ENCODE measurements at places on chromosomes 2 and 18.

- no peak for DNase-seq
Observed at GRCh38 chr18:36083729-36084128, 16.4 kb upstream of the RPRD1A start.

- DNase-seq: no peak
Observed at GRCh38 chr2:85501248-85501647, 37.7 kb upstream of the MAT2A start.

GRCh38 chr2:15446961-15447360 is 114.2 kb downstream of the NBAS start:
- DNase-seq: no peak

DNA sequence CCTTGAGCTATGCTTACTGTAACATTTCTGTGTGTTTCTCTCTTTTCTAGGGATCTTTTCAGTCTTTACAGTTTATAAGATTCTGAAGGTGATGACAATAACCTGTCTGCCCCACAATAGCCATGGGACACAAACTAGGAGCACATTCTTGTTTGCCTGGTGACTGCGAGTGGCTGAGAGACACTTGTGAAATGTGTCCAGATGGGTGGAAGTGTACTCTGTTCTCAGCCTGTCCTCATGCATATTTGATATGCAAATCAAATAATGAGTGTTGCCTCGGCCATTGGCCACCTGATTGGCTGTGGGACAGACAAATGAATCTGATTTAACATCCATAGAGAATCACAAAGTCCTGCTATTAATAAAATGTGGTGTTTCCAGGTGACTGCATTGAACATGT is 246.2 kb downstream of the HNMT start:
- DNase-seq: no peak

DNA sequence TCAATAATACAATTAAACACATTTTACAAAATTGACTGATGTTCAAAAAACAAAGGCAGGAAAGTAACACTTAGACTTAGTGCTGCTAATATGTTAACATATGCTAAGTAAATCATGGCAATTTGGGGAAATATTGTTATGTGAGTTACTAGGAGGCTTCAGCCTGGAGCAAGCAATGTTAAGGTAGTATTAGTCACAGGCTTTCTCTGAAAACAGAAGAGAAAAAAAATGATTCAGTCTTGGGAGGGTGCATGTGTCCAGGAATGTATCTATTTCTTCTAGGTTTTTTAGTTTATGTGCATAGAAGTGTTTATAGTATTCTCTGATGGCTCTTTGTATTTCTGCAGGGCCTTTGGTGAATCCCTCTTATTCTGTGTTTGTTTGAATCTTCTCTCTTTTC is 345.8 kb upstream of the TFPI start:
- no peak for DNase-seq

DNA sequence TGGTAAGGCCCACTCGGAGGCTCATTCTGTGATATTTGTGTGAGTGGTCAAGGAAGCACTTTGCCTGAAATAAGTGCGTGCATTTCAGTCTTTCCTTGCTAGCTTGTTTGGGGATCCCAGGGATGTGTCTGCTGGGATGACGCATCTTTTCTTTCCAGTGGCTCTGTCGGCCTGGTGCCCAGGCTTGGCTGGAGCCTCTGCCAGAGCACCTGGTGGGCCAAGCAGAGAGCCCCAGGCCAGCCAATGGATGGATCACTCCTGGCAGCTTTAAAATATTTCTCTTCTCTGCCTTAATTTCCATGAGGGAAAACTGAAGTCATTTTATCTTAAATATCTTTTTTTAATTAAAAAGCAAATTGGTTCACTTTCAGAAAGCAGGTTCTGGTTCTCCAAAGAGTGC is 501.8 kb upstream of the HS6ST1 start:
- DNase-seq: no peak

DNA sequence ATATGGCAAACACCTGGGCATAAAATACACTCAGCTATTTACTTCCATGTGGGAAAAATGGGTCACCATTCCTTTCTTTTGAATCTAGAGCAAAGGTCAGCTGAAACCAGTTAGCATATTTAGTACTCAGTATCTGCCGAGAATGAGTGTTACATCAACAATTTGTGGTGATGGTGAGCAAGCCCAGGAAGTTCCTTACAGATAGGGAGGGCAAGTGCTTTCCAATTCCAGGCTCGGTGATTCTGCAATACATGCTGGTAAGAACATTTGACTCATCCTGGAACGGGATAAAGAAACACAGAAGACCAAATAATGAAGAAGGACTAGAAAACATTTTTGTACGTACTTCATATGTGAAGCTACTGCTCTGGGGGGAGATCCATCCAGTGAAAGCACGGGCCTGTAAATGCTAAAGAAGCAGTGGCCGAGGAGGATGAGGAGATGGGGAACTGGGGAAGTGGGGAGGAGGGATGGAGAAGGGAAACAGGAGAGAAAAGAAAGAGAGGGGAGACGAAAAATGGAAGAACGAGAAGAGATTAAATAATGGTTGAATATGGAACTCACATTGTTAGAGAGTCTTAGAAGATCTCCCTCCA is 251.9 kb downstream of the TTC32 start:
- no peak for DNase-seq

GRCh38 chr2:127081826-127082633 is 24.9 kb downstream of the BIN1 start:
- peak; percentile 94 for DNase-seq

DNA sequence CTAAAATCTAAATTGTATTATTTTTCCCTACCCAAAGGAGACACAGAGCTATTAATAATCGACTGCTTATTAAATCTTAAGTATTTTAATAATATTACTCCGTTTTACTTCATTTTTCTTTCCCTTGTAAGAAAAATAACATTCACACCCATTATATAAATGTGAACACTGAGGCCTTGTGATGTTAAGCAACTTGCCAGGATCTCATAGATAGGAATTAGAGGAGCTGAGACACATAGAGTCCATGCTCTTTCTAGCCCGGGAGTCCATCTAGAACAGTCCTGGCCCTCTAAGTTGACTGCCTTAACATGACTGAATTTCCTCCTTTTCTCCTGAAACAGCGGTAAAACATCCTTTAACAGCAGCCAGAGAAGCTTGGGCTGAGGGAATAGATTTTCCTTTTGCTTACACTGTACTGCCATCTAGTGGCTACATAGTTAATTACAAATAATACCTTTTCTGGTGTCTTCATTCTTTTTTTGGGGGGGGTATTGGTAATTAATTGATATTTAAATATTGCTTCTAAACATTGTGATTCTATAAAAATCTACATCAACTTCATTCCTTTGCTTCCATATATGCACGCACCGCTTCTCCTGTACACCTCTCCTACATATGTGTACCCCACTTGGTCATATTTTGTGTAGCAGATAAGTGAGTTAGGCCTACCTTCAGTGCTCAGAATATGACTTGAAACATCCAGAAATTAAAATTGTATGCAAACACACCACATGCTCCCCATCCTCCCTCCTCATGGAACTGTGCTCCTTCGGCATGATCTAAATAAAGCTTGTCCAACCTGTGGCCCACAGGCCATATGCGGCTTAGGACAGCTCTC is 125.8 kb upstream of the HNMT start:
- DNase-seq: no peak

GRCh38 chr18:62354151-62354550 is 29.0 kb downstream of the TNFRSF11A start:
- DNase-seq: no peak

GRCh38 chr18:69172046-69172445 is 228.6 kb upstream of the DOK6 start:
- no peak for DNase-seq
